NCI-H446 treated with DMSO at 0.1 percent for 48 hours (cell line): ENCODE measurements at places on chromosomes 16 and 17.

- no peak for DNase-seq
These were observed 96.7 kb downstream of the SOCS1 start for GRCh38 chr16:11159282-11159681.

DNA sequence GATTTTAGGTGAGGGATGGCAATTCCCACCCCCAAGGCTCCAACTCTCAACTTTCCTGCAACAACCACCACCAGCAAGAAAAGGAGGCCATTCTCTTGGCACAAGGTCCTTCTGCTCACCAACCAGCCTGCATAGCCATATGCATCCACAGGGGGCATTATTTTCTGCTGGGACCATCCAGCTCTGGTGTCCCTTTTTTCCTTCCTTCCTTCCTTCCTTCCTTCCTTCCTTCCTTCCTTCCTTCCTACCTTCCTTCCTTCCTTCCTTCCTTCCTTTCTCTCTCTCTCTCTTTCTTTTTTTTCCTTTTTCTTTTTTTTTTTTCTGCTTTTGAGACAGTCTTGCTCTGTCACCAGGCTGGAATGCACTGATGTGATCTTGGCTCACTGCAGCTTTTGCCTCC, 21.1 kb upstream of the COX10 start:
- no peak for DNase-seq

GRCh38 chr17:65892912-65893377, 299.0 kb downstream of the CEP112 start:
- DNase-seq, result no peak

GRCh38 chr16:67052399-67052798, 23.4 kb downstream of the CBFB start:
- DNase-seq, result no peak

DNA sequence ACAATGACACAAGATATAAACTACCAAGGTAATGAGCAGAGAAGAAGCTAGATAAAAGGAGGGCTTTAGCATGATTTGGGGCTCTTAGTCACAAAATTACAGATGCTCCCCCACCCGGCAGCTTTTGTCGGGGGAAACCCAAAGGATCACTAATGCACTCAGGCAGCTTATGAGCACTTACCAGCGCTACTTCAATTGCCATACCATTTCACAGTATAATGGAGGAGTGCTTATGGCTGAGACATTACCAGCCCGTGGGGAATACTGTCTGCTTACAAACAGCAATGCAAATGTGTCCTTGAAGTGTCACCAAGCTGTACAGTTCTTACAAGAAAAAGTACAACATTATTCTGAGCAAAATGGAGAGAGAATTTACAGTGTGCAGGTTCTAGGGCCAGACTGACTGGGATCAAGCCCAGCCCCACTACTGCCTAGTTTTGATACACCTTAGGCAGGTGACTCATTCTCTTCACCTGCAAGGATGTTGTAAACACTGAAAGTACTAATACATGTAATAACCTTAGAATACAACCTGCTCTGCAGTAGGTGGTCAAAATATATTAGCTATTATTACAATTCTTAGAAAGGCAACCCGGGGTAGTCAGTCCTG, 16.3 kb downstream of the ANKFY1 start:
- DNase-seq, result no peak

DNA sequence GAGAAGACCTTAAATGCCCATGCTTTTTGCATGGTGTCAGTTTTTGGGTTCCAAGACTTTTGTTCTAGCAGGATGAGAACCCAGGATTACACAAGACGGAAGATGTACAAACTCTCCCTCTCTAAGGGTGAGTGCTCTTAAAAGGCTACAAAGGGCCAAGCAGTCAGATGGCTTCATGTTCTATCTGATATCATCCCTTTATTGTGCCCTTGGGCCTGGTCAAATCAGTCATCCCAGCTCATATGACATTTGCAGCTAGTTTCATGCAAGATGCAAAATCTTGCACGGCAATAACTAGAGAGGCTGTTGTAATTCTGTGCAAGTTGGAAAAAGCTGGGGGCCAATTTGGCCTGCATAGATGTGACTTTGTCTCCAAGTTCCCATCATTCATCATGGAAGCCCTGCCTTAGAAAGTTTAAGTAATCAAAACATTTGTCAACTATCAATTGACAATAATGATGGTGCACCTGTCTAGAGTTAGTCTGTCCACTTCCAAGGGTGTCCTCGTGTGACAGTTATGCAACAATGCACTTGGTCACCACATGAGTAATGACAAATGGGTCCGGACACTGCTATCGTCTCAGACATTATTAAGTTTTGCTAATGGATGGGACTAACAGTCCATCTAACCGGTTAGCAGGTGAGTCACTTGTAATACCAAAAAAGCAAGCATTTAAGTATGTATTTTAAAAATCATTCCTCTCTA, 58.6 kb upstream of the ZFHX3 start:
- no peak for DNase-seq

GRCh38 chr17:65156185-65156834, 19.1 kb downstream of the RGS9 start:
- no peak for DNase-seq

DNA sequence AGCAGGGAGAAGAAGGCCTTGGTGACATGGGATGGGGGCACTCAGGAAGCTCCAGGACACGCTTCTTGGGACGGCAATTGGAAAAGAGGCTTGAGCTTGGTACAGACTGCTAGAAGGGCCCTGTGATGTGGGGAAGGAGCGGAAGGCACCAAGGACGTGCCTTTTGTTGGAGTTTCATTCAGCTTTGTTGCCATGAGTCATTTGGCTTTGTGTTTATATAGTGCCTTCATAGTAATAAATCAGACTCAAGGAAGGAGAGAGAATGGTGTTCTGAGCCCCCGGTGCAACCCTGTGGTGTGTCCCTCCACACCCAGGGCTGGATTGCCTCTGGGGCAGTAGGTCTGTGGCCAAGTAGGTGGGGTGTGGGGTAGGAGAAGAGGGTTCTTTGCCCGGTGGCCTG, 7.4 kb upstream of the TBX4 start:
- no peak for DNase-seq

- no peak for DNase-seq
These were observed 7.7 kb downstream of the ARHGAP17 start for GRCh38 chr16:25007284-25007984.

GRCh38 chr16:87543436-87544191, 50.8 kb upstream of the ZCCHC14 start:
- no peak for DNase-seq

GRCh38 chr17:17525956-17526355, 29.8 kb upstream of the RASD1 start:
- no peak for DNase-seq

- DNase-seq, result no peak
These were observed 161.1 kb upstream of the CACNG5 start for GRCh38 chr17:66673668-66674276.

- no peak for DNase-seq
These were observed 8.2 kb downstream of the PSMD7 start for GRCh38 chr16:74304835-74305176.
